Fibroblast of skin of scalp (primary cell): ENCODE measurements at places on chromosomes 12 and 14.
A peak's percentile ranks its signal among the peaks of the same experiment; 100 is the strongest.

DNA sequence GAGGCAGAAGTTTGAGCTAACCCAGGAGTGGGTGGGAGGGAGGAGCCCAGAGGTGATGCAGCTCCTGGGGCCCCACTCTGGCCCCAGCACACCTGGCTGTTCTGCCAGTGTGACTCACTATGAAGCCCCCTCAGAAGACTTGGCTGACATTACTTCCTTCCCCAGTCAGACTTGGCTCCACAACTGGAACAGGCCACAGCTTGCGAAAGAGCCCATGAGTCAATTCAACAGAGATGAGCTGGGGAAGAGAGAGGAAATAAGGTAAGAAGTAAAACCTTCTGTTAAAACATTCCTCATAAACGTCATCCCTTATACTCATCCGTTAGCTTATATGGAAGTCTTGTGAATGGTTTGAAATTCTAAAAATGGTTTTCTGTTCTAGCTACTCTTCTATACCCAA lies 245.9 kb downstream of the ADAMTS20 start:
- peak; percentile 84 for DNase-seq

DNA sequence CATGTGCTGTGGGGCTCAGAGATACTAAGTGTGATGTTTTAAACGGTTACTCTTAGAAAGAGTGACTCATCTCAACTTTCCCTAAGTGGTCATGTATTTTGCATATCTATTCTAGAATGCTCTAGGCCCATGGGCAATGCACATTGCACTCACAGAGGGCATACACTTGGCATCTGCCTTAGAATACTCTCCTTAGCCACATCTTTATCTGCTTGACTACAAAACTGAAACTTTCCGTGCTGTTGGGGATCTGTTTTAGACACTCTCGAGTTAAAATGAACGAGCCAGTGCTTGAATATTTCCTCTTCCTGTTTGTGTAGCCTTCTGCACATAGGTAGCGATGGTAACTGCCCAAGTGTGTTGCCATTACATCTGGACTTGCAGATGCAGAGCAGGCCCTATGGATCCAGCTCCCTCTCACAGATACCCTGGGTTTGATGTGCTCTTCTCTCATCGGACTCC lies 180.5 kb downstream of the CAND1 start:
- DNase-seq: no peak

DNA sequence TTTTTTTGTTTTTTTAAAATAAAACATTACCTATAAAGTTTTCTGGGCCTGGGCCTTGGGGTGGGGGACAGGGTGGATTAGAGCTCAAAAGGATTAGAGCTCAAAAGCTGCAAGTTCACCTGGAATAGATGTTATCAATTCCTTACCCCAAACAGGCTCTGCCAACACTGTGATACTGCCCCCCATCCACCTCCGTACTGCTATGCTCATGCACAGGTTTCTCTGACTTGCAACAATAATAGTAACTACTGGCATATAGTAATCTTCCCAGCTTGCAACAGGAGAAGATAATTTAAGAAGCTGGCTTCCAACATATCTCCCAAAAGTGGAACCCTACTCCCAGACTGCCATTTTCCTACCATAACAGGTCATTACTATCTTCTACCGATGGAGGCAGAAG lies 51.3 kb upstream of the SLCO1C1 start:
- no peak for DNase-seq

- DNase-seq: no peak
Measured at GRCh38 chr12:101181776-101182175, 28.3 kb downstream of the SLC5A8 start.

DNA sequence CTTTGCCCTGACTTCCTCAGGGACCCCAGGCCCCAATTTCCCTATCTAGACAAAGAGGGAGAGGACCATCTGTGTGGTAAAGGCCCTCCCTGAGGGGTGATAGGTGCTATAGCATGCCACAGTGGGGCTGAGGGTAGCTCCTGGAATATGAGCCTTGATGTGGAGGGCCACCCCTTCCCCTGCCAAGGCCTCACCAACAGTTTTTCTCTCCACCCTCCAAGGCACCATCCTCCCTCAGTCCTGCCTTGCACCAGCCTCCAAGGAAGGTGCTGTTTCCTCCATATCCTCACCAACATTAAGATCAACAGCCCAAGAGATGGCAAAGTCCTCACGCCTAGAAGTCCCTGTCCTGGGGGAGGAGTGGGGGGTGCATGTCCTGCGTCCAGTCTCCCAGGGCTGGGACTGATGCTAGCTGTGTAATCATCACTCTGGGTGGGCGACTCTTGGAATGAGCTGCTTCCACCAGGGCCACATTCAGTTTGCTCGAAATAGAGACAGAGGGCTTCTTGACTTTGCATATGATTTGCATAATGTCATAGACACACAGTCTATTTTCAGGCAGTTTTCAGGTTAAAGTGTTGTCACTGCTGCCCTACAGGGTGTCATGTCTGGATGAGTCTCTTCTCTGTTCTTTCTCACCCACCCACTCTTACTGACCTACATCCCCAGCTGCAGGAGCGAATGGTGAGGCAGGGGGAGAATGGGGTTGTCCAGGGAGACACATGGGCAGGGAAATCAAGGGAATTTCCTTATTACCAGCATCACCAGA lies 17.4 kb downstream of the ACVRL1 start:
- DNase-seq: no peak

DNA sequence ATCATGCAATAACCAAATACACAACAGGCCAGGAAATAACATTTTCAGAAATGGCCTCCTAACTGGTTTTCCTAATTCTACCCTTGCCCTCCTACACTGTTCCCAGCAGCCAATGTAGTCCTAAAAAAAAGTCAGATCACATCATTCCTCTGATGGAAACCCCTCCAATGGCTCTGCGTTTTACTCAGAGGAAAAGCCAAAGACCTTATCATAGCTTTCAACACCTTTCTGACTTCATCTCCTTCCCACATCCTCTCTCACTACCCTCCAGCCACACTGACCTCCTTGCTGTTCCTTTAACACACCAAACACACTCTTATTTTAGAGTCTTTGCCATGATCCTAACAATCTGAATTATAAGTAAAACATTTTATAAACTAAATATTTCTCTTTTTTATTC lies 1.1 kb downstream of the MED6 start:
- DNase-seq: no peak

- no peak for DNase-seq
Measured at GRCh38 chr12:119998471-119999245, 9.6 kb downstream of the BICDL1 start.
